ENCODE measurements at places on chromosomes 16 and 17.

- DNase-seq = no peak
These were observed 6.0 kb downstream of the BPTF start for GRCh38 chr17:67831268-67831667.

- no peak for DNase-seq
These were observed 9.6 kb downstream of the IL32 start for GRCh38 chr16:3074860-3075522.

DNA sequence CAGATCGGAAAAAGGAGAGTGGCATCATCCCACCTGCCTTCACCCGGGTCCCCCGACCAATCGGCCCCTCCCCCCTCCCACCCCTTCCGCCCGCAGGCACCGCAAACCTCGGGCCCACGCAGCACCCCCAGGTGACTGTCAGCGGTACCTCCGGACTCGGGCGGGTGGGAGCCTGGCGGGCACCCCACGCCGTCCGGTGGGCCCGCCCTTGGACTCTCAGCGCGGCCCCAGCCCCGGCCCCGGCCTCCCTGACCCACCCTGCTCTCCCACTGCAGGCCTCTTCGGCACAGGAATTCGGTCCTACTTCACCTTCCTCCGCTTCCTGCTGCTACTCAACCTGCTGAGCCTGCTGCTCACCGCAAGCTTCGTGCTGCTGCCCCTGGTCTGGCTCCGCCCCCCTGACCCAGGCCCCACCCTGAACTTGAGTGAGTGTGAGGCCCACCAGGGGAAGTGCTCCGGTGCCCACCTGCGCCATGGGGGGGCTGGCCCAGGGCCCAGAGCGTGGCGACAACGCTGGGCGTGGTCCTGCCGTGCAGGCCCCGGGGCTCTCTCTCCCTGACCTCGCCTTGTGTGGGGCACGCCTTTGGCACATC lies 1.6 kb downstream of the TMC8 start:
- DNase-seq = no peak

- DNase-seq = no peak
These were observed 1.8 kb downstream of the USP7 start for GRCh38 chr16:8961811-8962390.

GRCh38 chr16:26186091-26186615 lies 494.4 kb downstream of the HS3ST4 start:
- no peak for DNase-seq

GRCh38 chr17:521561-522325 lies 169.1 kb upstream of the RPH3AL start:
- no peak for DNase-seq

Measured in NCI-H1048 (cell line).